ENCODE measurements at places on chromosomes 16 and 17. TPM values are rescaled to one million over a fixed set of nuclear protein-coding genes. Genes with fewer than 3 reads are reported as not detected.

DNA sequence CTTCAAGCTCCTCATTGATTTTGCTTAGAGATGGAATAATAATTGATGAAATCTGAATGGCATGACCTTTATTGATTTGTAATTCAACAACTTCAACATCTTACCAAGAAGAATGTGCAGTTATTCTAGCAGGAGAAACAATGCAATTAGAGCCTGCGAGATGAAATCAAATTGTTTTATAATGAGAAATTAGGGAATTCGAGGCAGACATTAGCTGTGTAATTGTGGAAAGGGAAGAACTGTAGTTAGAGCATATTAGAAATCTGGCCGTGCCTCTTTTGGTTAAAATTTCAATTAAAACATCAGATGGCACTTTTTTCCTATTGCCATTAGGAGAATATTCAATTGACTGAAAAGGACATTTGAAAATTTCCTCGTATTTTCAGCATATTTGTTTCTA is 325.8 kb downstream of the WWOX start:
- DNase-seq = no peak

GRCh38 chr17:57972151-57972550 is 15.9 kb downstream of the VEZF1 start:
- DNase-seq = no peak

Gene CCL18
- not detected for total RNA-seq

Gene CDH3
- 0.27 TPM for total RNA-seq

Gene APOBR
- 0.18 TPM for total RNA-seq

Gene ACSM3
- total RNA-seq = 1.5 TPM

Gene FN3K
- total RNA-seq = 4.9 TPM

All from muscle of leg (tissue), 16 donors.